GM04504 (cell line): ENCODE measurements at places on chromosomes 2 and 18.

- DNase-seq: no peak
Observed at GRCh38 chr2:136113209-136113971, 4.6 kb downstream of the CXCR4 start.

GRCh38 chr2:175811971-175812370, 190.1 kb downstream of the LNPK start:
- no peak for DNase-seq

DNA sequence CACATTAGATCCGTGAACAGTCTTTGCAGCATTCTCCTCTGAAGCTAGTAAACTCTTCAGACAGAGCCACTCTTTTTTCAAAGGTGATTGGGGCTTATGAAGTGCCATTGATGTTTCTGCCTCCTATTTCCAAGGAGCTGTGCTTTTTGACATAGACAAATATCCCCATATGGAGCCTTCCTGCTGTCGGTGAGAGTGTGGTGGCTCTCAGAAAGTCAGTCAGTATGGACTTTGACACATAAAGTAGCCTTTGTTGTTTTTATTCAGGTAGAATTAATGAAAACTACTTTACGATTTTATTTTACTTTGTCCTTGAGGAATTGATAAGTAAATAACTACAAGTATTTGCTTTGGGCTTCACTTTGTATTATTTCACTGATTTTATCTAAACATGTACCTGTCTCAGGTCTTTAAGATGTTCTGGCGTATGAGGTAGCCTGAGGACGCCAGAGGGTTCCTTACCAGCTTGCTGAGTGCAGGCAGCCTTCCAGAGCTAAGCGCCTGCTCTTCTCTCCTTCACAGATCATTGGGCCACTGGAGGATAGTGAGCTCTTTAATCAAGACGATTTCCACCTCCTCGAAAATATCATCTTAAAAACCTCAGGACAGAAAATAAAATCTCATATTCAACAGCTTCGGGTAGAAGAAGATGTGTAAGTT, 69.7 kb downstream of the UGGT1 start:
- no peak for DNase-seq

DNA sequence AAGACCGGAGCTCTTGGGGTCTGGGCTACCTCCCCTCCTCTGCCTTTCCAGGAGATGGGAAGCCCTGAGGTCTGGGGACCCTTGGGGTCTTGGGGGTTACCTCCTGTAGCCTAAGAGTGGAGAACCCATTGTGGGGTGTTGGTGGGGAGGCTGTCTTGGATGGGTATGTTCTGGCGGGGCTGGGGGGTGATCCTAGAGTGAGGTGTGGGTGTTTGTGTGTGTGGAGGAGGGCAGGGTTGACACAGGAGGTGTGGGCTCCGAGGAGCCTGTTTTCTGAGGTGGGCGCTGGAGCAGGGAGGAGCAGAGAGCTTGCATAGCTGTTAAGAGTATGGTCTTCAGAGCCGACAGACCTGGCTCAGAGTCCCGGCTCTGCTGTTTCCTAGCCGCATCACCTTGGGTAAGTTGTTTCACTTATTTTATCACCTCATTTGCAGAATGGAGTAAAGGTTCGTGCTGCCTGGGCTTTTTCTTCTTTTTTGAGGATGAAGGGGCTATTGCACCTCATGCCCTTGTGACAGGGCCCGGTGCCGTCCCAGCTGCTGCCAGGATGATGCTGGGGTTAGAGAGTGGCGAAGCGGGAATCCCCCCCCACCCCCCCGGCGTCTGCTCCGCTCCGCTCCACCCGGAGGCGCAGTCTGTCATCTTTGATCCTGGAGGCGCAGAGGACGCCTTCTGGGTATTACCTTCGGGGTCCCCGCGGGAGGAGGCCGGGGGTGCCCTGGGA, 17.2 kb downstream of the TET3 start:
- no peak for DNase-seq

DNA sequence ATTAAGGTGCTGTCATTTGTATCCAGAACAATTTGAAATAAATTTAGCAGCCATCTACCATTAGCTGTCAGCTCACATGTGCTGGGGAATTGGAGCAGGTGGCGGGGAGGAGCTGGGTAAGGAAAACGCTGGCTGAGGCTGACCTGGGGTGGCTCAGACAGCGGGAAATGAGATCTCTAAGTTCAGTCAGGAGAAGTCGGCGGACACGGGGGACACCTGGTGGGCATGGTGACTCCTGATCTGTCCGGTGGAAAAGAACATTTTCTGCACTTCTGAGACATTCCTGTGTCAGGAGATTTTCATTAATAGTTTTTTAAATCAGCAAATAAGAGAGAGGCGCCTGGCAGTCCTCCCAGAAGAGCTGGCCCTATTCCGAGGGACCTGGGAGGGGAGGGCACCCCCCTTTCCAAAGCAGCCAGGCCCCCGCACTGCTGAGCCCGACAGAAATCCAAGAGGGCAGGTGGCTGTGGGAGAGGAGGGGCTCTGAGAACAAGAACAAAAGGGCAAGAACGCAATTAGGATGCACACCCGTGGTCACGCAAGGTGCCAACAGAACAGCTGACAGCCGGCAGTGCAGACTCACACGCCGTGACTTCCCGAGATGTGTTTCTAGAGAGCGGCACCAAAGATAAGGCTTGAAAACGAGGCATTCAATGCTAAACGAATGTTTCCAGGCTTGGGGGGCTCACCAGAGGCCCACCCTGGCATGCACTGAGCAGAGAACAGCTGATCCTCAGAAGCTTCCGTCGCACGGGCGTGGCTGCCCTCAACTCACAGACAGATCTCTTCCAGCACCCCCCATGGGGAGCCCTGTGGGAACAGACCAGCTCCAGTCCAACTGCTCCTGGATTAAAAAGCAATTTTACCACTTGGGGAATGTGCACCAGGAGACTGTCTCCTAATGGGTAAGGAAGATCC, 26.4 kb downstream of the SLC66A2 start:
- DNase-seq: no peak

DNA sequence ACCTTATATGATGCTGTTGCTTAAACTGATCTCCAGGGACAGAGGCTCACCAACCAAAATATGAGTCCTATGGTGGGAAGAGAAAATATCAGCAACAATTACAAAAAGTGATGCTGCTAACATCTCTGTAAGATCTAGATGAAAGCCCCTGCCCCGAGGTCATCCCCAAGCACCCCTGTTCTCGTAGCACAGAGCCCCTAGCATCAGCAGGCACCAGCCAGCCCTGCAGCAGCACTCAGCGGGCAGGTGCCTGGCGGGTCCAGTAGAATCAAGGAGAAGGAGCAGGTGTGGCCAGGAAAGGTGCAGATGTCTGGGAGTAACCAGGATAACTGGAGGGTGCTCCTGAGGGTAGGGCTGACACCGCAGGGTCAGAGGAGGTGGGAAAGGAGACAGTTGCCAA, 474.2 kb upstream of the MYT1L start:
- no peak for DNase-seq

DNA sequence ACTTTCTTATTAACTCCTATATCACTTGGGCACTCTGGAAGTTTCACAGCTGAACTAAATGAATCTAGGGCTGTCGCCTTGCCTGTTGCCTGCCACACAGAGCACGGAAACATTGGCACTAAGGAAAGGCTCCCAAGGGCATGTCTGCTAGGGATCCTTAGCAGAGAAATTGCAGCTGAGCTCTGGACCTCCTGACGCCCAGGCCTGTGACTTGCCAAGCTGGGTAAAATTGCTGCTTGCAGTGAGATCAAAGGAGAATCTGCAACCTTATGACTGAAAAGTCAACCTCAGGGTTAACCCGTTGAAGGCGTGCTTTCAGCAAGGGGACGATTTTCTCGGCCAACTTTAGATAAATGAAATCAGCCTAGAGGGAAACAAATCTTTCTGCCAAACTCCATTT, 189.8 kb downstream of the NCK2 start:
- no peak for DNase-seq
